ENCODE measurements at places on chromosomes 1 and 21.

GRCh38 chr1:197356723-197357533, 88.9 kb downstream of the CRB1 start:
- DNase-seq = no peak

- peak; percentile 55 for DNase-seq
Measured at GRCh38 chr1:115098979-115099692, 9.8 kb upstream of the TSPAN2 start.

DNA sequence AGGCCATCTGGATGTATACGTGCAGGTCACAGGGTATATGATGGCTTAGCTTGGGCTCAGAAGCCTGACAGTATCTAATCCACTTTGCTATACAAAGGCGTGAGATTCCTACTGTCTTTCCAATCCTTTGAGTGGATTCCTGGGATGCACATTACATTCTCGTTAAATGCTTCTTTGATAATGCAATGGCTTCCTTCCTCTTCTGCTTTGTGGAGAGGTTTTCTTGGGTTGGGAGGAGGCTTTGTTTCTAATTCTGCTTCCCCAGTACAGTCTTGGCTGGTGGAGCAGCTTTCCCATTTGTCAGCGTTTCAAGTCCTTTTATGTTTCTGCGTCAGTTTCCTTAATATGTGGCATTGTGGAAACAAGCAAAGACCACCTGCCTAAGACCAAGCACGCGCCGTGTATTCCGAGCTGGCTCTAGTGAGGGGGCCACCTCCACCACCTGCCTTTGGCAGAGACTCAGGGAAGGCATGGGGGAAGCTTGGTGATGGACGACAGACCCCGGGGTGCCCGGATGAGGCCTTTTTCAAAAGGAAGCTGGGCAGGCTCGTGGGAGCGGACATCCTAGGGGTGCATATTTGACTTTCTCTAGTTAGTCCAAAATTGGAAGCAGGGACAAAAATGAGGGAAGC, 72.7 kb downstream of the WDR4 start:
- DNase-seq = no peak

DNA sequence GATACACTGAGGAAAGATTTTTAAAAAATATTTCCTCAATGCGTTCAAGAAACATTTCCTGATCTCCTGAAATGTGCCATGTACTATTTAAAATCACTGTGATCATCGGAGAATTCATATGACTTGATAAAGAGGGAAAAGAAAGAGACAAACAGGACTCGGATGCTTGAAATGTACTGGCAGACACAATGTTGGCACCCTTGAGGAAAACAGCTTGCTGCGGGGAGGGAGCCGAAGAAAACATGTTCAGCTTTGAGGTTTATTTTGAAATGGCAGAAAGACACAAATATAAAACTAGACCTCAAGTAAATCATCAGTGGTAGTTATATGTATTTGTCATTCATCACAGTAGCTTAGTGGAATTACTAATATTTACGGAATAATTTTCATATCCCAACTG, 100.9 kb upstream of the BRINP3 start:
- DNase-seq = no peak

DNA sequence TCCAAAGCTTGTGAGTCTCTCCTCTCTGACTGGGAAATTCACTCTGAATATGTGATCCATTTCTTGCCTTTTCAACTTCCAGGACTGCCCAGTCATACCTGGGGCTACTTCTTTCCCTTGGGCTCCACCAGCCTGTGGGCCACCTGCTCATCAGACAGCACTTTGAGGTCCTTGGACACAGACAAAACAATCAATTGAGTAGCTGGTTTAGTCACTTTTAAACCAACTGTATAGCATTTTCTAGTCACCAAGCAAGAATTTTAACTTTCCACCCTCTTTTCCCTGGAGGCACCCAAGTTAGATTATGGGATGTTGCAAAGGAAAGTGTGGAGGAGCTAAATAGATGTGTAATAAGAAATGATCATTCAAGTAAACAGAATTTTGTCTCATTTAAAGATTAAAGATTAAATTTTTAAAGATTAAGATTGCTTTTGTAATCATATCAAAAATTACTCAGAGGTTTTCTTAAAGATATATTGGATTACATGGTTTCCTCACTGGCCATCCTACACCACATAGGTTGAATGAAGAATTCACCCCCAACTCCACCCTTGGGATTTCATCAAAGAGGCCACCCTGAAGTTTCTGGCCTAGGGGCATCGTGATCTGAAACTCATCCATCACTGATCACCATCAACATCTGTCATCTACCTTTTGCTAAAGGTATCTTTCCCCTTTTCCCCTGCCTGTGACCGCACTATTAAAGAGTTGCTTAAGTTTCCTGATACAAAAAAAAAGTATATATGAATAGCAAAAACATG, 219.2 kb upstream of the NR5A2 start:
- DNase-seq = no peak

GRCh38 chr1:67947114-67947513, 103.3 kb downstream of the DIRAS3 start:
- DNase-seq = no peak

- DNase-seq = no peak
Measured at GRCh38 chr1:109722908-109723691, 11.0 kb downstream of the GSTM5 start.

DNA sequence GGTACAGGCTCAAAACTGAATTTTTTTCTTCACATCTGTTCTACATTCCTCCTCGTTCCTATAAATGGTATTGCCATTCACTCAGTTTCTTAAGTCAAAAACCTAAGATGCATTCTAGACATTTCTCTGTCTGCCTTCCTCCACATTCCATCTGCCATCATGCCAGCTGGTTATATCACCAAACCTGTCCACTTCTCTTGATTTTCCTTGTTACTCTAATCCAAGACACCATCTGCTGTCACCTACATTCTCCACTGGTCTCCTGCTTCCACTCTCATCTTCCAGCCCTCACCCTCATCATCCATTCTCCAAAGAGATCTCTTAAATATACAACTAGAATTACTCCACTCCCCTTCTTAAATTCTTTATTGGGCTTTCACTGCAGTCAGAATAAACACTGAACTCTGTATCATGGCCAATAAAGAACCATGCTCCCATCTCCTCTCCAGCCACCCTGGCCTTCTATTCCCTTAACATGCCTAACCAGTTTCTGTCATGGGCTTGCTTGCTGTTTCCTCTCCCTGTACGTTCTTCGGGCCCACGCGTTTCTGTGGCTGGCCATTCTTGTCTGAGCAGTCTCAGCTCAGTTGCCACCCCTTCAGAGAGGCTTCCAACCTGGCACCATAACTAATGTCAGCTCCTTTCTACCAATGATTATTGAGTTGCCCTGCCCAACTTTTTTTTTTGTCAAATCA, 278.3 kb downstream of the ST6GALNAC3 start:
- no peak for DNase-seq

- DNase-seq = no peak
Measured at GRCh38 chr1:235424092-235424491, 56.9 kb downstream of the TBCE start.

DNA sequence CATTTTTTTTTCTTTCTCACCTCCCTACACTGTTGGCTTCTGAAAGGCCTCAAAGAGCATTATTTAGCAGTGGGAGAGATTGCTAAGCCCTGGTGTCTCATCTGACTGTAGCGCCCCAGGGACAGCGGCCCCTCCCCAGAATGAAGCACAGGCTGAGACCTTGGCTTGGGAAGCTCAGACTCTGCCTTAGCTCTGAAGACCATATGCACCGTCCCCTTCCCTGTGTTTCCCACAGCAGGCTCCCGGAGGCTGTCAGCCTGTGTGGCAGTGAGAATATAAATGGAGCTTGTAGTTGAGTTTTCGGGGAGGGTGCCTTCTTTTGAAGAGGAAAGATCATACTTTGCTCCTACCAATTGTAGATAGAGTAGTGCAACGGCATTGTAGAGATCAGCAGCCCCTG, 25.3 kb downstream of the SMYD2 start:
- no peak for DNase-seq

DNA sequence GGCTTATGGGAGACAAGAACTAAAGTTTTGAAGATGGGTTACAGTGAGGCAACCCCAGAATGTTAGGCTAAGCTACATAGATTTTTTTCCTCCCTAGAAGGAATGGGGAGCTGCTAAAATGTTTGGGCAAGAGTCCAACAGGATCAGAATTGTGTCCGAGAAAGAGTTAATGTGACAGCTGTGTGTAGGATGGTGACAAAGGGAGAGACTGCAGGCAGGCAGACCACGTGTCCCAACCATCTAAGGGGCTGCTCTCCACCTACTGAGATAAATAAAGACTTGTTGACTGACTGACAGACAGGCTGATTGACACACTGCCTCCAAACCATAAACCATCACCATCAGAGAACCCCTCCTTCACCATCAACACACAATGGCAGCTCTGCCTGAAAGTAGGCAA, 133.7 kb upstream of the CTTNBP2NL start:
- no peak for DNase-seq

- no peak for DNase-seq
Measured at GRCh38 chr21:20030390-20030789, 967.8 kb upstream of the NCAM2 start.

GRCh38 chr1:181335631-181336030, 147.7 kb upstream of the CACNA1E start:
- no peak for DNase-seq

- no peak for DNase-seq
Measured at GRCh38 chr1:85091671-85092280, 43.5 kb upstream of the MCOLN3 start.

DNA sequence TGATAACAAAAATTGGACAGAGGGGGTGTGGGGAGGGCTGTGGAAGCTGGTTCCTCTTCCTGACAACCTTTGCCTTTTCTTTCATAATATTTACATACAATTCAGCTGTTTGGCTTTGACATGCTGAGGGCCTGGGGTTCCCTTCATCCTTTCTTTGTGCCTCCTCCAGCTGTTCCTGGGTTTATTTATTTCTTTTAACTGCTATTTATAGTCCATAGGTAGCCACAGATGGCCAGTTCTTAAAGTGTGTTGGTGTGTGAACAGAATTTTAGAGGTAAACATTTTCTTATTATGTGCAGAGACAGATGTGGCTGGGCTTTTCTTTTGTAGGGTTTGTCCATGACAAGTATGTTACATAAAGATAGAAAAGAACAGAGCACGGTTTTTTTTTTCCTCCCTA, 34.1 kb upstream of the CNIH3 start:
- no peak for DNase-seq

GRCh38 chr1:156115514-156116374, 1.2 kb downstream of the LMNA start:
- DNase-seq = no peak

DNA sequence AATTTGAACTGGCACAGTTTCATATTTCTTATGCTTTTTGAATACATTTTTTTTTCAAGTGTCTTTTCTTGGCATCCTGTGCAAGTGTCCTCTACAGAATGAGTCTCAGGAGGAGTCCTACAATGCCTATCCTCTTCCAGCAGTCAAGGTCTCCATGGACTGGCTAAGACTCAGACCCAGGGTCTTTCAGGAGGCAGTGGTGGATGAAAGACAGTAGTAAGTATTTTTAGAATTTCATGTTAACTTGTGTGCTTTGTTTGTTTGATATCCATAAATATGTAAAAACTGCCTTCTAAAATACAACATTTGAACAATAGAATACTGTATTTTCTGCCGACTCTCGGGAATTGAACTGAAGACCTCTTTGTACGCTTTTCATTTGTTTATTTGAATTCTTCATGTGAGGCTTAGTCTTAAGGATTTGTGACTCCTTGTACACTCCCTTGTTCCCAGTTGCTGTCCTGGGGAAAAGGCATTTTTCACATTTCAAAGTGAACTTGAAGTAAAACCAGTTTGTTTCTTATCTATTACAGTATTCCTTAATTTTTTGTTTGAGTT, 56.6 kb downstream of the NCF2 start:
- no peak for DNase-seq

GRCh38 chr1:26028490-26028980, 7.0 kb downstream of the EXTL1 start:
- DNase-seq = no peak

DNA sequence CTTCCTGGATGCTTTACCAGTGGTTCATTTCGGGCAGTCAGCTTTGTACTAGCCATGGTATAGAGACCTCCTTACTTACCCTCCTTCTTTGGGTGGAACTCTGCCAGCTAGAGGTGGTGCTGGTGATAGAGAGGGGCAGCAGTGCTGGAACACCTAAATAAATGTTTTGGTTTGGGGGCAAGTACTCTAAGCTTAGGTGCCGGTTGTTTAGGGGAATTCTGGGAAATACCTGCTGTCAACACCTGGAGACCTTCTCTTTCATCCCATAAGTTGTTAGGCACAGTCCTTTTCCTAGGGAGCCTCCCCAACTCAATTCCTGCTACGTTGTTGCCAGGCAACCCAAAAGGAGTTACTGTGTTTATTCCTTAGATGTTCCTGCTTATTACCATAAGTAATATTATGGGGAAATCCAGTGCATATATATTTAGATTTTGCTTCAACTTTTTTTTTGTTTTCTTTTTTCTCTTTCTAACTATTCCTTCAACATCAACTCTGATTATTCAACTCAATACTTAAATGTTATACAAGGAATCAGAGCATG, 16.9 kb downstream of the SCP2 start:
- no peak for DNase-seq

DNA sequence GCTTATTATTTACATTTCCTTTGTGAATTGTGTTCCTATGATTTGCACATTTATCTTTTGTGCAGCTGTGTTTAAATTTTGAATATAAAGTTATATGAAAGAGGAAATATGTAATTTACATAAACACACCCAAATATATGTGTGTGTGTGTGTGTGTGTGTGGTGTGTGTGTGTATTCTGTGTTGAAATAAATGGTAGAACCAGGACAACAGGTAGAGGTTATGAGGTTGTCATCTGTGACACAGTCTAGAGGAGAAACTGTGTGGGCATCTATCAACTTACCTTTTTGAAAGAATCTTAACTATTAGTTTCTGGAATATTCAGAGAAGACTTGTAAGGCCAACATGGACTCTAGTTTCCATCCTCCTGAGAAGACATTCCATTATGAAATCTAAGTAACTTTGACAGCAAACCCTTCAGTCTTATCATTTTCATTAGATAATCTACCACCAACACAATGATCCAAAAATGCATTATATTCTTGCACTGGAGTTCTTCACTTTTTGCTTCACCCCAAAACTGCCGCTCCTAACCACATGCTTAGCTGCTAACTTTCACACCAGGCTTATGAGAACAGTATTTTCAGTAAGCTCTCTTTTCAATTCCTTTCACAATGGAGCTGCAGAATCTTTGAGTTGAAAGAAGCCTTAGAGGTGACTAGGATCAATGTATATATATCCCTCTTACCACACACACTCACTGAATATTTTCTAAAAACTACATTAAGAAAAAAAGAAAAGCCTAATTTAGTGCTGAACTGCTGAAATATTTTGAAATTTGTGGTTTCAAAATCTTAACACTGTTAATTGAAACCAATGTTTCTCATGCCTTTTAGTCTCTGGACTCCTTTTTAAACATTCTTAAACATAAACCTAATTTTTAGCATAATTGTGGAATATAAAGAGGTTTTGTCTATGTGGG, 21.8 kb downstream of the PTPRC start:
- no peak for DNase-seq

GRCh38 chr1:98453066-98453465, 208.5 kb upstream of the SNX7 start:
- no peak for DNase-seq

Data from activated CD4-positive, alpha-beta T cell treated with anti-CD3 and anti-CD28 coated beads, Interleukin-2, amount 50 U/mL, for 4 hours (primary cell).